ENCODE measurements at places on chromosomes 2 and 18.

DNA sequence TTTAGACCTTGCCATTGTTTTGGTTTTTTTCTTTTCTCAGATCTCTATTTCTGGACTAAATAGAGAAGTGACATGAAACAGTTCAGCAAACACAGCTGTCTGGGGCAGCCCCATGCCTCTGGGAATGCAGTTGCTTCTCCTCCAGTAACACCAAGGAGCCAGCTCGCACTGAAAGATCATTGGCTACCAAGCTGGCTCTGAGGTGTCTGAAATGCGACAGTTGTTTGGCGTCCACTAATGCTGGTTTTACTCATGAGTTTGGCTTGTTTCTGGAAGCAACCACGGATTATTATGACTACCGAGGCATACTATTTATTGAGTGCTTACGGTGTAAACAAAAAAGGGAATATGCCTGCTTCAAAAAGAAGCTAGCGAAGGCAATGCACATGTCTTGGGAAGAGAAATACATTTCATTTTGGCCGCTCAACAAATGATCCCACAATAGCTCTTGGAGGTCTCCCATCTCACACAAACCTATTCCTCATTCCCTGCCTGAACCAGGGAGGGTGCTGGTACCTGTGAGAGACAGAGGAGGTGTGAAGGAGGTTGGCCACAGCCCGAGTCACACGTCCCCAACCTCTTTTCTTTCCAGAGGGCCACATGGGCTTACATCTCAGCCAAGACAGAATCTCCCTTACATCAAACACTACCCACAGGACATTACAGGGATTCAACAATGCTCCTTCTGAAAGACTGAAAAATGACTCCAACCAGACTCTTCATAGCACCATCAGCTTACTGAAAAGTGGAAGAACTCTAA, 37.5 kb upstream of the NEB start:
- no peak for DNase-seq

DNA sequence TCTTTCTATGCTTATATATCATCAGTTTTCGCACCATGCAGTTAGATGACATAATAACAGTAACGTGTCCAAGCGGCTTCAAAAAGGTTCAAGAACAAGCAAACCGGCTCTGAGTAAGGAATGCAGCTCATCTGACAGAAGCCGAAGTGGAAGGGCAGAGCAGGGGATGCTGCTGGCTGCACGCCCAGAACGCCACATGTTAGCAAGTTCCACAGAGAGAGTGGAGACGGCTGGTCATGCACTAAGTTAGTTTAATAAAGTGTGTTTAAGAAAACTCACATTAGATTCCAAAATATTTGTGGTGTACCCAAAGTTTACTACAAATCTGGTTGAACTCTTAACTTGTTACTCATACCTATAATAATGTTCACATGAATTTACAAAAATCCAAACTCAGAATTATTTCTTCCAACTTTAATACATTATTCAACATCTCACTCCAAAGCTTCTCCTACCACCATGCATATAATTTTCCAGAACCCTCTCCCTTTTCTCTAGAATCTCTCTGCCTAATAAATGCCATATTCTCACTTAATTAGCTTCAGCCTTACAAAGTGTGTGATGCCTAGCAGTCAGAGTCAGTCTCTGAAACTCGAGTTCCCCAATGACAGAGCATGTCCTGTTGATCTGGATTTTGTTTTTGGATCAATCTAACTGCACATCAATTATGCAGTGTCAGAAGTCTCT, 170.0 kb downstream of the DNAH7 start:
- peak; percentile 92 for DNase-seq

DNA sequence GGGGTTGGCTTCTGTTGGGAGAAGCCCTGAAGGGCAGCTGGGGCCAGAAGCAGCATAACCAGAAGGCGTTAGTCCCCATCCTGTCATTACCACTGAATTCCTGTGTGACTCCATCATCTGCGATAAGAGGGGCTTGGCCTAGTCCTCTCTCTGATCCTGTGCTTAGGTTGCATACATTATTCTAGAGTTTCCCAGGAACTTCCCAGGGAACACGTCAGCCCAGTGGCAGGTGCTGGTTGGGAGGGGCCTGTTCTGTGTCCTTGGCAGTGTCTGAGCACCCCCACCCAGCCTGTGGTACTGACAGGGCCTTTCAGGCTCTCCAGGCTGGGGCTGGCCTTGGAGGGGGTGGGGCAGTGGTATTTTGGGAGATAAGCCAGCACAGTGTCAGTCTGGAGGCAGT, 4.5 kb upstream of the TOGARAM2 start:
- no peak for DNase-seq

DNA sequence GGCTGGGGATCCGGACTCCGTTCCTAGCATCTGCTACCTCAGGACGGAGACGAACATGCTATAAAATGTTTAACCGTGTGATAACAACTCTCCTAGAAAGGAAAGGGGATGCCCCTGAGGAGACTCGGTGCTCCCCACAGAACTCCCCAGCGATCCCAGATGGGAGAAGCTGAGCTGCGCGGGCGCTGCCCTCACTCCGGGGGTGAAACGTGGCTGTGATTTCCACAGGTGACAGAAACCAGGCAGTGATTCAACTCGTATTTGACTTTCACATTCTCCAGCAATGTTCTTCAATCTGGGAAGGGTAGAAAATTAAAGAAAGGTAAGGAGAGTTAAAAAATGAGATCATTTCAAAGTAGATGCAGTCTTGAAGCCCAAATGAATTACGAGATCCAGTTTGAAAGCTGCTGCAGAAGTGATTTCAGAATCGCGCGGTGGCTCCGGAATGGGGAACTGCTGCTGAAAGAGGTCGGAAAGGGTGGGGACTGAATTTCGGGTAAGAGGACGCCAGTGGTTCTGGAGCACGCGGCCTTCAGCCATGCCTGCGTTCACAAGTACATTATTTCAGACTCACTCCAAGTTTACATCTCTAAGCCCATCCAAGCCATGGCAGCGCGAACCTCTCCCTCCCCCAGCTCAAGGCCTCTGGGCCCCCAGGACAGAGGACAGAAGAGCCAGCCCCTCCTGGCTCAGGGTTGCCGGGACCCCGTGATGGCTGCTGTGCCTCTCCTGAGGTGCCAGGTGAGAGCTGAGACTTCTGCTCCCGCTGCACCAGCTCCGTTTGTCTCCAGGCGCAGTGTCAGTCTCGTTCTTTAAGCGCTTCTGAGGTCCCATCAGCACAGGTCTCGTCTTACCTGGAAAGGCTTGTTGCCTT, 39.5 kb downstream of the ADNP2 start:
- no peak for DNase-seq

- DNase-seq: no peak
Measured at GRCh38 chr2:98658816-98659490, 50.6 kb downstream of the UNC50 start.

DNA sequence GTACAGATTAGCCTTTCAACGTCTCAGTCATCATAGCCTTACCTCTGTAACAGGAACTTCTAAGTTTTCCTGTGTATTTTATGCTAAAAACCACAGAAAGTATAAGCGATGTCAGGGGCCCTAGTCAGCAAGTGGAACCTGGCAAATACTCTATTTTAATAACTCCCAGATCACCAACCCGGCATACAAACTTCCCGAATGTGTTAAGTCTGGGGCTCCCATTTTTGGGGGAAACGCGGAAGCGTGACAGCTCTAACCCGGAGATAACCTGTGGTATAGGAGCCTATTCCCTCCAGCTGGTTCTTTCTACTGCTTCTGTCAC, 574 bp downstream of the NIFK start:
- DNase-seq: no peak

DNA sequence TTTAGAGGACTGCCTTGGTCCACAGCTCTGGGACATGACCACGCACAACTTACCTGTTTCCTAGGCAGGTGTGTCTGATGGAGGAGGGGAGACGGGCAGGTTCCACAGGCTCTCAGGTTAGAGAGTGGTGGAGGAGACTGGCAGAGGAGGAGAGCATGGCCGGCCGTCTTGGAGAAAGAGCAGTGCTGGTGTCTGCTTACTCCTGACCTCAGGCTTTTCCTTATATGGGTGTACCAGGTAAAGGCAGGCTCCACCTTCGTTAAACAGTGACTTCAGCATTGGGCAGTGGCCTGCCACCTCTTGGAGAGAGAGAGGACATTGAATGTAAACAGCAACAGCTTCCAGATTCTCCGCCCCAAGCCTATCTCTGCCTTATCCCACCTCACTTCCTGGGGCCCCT, at the start of gene CAPN13:
CAPN13 (minus strand) TSS at position 198 of the 400 bp plus-strand sequence. CDS start 20,121 bp downstream, outside the sequence.
- no peak for DNase-seq

DNA sequence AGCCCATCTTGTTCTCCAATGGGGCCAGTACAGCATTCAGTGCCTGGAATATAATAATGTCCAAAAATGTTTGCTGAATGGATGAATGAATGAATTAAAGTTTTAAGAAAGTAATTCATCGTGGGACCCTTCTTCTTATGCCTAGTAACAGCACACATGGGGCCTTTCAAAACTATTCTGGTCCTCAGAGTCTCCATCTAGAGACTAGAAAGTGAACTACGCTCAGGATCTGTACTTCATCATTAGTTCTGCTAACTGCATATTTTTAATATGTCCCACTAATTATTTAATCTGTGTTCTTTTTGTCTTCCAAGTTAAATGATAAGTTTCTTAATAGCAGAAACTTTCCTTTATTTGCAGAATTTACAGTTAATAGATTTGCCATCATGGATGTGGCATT, 172.5 kb downstream of the SMAD2 start:
- DNase-seq: peak; percentile 28

GRCh38 chr2:195595825-195596224, 61.2 kb upstream of the SLC39A10 start:
- no peak for DNase-seq

DNA sequence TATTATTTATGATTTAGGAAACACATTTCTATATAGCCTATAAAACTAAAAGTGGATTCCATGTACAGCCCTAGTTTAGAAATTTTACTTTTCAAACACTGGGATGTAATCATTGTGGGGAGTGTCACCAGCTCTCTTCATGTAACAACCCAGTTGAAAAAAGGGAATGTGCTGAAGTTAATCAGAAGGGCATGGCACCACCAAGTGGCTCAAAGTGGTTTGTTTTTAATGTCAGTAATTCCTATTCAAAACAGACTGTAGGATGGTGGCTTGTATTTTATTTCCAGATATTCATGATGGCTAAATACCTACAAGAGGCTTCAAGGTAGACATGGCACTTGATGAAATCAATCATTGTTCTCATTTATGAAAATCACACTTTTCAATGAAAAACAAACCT, 58.1 kb upstream of the TMEM182 start:
- DNase-seq: peak; percentile 27

- no peak for DNase-seq
Measured at GRCh38 chr2:11665028-11665427, 5.0 kb downstream of the NTSR2 start.

- DNase-seq: no peak
Measured at GRCh38 chr2:138831154-138831553, 51.0 kb upstream of the NXPH2 start.

- no peak for DNase-seq
Measured at GRCh38 chr2:236636261-236636660, 66.6 kb downstream of the ACKR3 start.

- DNase-seq: peak; percentile 76
Measured at GRCh38 chr2:237154082-237154638, 68.5 kb downstream of the COPS8 start.

DNA sequence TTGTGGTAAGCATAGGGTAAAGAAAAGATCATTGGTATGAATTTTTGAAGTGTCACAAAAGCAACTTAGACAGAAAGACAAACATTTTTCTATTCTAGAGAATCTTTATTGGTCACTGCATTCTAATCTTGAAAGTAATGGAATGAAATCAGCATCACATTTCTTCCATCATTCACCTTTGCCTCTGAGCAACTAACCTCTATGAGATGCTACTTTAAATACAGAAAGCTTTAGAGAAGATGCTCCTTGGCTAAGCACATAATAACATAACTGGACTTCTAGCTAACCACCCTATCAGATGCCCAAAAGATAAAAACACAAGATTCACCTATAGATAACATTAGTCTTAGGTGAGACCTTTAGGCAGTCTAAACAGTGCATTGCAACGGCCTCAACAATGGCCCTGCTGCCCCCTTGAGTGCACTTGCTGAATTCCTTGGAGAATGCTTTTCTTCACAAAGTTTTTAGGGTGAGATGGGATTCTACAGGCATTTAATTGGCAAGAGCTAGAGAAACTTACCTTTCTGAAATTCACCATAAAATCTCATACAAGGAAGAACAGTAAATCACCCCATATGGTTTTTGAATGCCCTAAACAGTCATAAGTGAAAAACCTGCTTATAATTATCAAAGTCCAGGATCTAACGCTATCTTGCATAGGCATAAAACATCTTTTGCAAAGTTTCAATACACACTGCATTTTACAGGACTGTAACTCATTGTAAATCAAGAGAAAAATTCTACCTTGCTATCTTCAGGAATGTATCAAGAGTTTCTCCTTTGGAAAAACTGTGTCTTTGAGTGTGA, 791.3 kb upstream of the CHAC2 start:
- DNase-seq: peak; percentile 10

- DNase-seq: no peak
Measured at GRCh38 chr2:82289446-82289845, 1984.9 kb upstream of the LRRTM1 start.

GRCh38 chr2:109226128-109226527, 97.1 kb downstream of the SH3RF3 start:
- DNase-seq: no peak

- DNase-seq: peak; percentile 22
Measured at GRCh38 chr2:157438863-157439823, 4.7 kb downstream of the CYTIP start.

Data from A673 (cell line).